ENCODE measurements at places on chromosomes 2 and 18.

- DNase-seq: peak; percentile 26
Measured at GRCh38 chr2:232876161-232876977, 6.3 kb downstream of the SNORC start.

DNA sequence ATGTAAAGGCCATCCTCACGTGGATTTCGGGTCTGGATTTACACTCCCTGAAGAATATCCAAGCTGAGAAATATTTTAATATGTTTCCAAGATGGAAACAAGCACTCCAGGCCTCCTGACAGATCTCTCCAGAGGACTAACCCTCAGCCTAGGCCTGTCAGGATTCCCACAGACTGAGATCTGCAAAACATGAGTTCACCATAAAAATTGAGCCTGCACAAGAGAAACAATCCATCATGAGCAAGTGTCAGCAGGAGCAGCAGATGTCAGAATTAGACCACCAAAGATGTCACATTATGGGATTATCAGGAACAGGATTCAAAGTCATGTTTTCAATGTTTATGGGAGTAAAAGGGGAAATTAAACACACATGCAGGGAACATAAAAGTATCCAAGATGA lies 191.3 kb downstream of the TFCP2L1 start:
- DNase-seq: no peak

GRCh38 chr2:8003462-8004075 lies 678.3 kb upstream of the ID2 start:
- no peak for DNase-seq

DNA sequence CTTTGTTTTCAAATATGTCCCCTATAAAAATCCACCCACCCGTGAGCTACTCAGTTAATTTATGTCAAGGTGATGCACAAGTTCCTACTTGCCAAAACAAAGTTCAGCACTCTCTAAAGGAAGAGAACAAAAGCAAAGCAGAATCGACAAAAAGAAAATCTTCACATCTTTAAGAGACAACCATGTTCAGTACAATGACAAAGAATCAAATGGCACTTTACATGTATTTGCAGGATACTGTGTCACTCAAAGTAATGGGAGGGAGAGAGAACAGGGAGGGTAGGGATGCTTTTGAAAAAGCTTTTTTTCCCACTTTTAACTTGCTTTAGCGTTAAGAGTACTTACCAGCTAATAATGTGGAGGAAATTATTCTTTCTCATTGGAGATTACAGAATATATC lies 39.0 kb upstream of the FAM237A start:
- DNase-seq: no peak

DNA sequence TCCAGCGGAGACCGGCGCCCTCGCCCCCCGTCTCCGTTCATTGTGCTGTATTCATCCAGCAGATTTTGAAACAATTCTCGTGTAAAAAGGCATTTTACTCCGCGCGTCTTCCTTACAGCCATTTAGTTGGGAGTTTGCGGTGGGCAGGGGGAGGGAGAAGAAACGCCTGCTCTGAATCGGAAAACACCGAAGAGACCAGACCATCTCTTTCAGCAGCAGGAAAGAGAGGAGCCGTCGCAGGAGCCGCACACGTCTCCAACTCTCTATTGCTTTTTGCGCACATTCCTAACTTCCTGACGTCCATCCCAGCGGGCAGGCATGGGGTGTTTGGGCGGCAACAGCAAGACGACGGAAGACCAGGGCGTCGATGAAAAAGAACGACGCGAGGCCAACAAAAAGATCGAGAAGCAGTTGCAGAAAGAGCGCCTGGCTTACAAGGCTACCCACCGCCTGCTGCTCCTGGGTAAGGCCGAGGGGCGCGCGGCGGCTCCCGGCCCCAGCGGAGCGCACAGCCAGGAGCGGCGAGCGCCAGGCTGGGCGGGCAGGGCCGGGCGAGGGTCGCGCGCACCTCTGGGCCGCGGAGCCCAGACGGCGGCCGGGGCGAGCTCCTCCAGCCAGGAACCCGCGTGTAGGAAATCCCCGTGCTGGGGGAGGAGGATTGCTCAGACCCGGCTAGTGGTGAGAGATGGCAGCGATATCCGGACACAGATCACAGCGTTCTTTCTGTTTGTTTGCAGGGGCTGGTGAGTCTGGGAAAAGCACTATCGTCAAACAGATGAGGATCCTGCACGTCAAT lies 63.2 kb downstream of the GNAL start:
- no peak for DNase-seq

Measured in activated T-cell treated with anti-CD3 and anti-CD28 coated beads, Interleukin-2, amount 50 U/mL, for 1 hour (primary cell).